ENCODE measurements at places on chromosomes 7 and 10.

DNA sequence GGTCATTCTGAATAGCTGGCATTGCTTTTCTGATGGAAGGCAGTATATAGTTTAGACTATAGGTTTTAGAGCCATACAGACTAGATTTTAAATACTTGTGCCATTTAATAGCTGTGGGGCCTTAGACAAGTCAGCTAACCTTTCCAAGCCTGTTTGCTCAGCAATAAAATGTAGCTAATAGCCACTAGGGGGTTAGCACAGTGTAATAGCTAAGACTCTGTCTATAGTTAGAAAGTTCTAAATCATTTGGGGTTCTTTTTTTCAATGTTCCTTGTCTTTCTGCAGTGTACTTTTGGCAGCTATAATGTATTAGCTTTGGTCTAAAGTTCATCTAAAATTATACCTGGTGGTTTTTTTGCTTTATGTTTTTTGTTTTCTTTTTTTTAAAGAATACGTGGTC is 7.5 kb upstream of the KIFBP start:
- DNase-seq: no peak

DNA sequence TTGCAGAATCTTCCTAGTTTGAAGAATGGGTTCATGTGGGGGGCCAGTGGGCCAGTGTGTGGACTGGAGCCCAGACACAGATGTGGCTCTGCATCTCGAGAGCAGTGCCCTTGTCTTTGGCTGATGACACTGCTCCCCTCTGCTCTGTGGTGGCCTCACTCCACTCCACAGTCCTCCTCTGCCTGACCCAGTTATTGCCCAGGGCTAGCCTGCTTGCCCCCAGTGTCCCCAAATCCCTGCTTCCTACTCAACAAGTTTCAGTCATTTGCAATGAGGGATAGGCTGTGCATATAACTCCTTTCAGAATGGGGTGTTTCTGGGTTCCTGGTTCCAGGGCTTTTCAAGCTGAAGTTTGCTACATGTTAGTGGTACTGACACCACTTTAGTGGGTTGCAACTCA is 177.5 kb downstream of the SNX10 start:
- no peak for DNase-seq

DNA sequence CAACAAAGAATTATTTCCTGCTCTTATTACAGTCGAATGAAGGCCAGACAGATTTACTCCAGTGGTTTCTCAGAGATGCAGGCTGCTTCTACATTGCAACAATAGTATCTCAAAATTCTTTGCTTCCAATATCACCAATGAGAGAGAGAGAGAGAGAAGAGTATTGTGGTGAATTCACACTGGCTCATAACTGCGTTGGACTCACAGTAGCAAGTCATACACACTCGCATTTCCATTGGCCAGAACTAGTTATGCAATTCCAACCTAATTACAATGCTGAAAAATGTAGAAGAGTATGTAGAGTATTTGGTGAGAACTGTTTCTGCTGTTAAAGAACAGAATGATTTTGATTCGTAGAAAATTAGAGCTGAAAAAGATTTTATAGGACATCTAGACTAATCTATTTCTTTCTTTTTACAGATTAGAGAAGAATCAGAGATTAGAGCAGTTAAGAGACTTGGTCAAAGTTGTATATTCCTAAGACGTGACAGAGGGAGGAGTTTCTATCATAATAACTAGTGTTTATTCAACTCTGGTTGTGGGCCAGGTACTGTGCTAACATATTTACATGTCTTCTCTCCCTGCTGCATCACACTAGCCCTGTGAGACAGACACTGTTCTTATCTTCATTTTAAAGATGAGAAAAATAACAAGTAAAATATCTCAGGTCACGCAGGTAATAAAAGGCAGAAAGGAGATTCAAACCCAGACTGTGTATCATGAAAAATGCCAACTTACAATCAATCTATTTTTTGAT is 34.6 kb upstream of the PDK4 start:
- no peak for DNase-seq

GRCh38 chr10:34134602-34135001 is 680.5 kb downstream of the PARD3 start:
- DNase-seq: no peak

- DNase-seq: no peak
Measured at GRCh38 chr7:19754521-19755116, 18.8 kb downstream of the TMEM196 start.

DNA sequence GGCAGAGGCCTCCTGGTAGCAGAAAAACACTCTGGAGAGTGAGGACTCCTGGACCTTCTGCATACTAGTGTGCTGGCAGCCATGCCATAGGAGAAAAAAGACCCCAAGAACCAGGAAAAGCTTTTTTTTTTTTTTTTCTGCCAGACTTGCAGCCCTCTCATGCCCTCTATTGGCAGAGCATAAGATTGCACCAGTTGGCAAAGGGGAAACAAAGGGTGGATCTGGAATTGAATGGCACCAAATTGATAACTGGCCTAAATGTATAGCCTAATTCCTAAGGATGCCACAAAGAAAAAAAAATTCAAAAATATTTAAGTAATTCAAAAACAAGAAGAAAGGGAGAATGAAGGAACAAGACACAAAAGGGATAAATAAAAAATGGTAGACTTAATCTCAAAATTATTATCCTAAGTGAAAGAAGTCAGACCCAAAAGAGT is 112.5 kb upstream of the GHITM start:
- DNase-seq: peak; percentile 7

DNA sequence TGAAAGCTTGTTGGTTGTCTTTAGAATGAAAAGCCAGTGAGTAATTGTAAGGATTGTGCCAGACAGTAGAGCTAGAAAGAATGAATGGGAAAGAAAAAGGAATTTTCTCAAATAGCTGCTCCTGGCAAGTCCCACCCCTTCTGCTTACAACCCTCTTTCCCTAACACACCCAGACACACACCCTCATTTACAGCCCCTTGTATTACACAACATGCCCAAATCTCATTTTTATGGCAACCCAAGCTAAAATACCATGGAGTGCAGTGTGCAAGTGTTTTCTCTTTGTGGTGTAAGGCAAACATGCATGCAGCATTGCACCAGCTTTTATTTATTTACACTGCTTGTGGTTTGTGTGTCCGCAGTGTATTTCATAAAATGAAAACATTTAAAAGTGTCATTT is 1.5 kb downstream of the PRKAR2B start:
- no peak for DNase-seq

GRCh38 chr7:2894118-2894940 is 50.2 kb upstream of the GNA12 start:
- no peak for DNase-seq

GRCh38 chr10:53209944-53210611 is 437.5 kb upstream of the MBL2 start:
- DNase-seq: no peak

GRCh38 chr7:54689394-54690049 is 69.5 kb downstream of the SEC61G start:
- DNase-seq: no peak

- no peak for DNase-seq
Measured at GRCh38 chr7:113806633-113807327, 112.0 kb downstream of the PPP1R3A start.

GRCh38 chr7:68224041-68224741 is 1227.6 kb downstream of the TYW1 start:
- DNase-seq: no peak

DNA sequence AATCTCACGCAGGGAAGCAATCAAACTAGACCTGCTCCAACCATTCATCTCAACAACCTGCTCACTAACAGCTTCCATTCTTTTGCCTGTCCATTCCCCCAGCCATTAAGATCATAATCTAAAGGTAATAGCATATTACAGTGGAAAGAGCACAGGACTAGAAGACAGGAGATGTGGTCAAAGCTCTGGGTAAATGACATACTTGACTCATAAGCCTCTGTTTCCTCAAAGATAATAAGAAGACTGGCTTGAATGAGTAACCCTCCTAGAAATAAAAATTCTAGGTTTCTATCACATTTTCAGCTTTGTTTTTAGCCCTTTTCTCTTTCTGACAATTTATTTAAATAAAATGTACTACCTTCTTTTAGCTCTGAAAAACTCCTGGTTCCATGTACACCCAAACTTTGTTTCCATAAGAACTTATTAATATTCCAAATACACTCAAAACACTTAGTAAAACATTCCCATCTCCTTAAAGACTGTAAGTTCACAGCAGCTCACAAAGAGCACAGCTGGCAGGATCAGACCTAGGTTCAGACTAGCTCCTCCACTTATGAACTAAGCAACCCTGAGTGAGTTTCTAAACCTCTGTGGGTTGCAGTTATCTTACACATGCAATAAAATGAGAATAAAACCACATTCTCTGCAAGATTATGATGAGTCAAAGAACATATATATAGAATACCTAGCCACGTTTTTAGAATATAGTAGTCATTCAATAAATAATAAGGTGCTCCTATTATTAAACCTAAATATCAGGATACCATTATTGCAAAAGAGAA is 11.6 kb downstream of the FAM204A start:
- no peak for DNase-seq

GRCh38 chr10:24307116-24307515 is 98.2 kb downstream of the KIAA1217 start:
- DNase-seq: no peak

- no peak for DNase-seq
Measured at GRCh38 chr7:46841248-46841647, 740.7 kb downstream of the TNS3 start.

GRCh38 chr10:123398756-123399155 is 244.6 kb downstream of the BUB3 start:
- DNase-seq: no peak

DNA sequence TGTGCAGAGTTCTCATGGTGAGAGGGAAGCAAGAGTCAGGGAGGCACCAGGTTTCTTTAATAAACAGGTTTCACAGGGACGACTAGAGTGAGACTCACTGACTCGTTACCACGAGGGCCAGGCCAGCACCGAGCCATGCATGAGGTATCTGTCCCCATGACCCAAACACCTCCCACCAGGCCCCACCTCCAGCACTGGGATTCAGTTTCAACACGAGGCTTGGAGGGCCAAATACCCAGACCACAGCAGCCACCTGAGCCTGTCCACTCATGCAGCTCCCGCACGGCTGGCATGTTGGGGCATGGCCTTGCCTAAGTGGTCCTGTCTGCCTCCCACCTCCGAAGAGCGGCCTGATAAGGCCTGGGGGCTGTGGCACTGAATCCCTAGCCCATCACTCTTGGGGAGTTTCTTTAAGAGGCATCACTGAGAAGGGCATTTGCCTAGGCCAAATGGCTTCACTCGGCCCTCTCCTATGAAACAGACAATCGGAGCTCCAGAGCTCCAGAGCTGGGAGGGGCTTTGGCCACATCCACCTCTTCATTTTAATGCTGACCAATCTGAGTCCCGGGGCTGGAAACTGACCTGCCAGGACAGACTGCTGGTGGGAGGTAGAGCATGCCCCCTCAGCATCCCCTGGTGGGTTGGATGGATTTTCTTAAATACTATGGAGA is 157.8 kb downstream of the DNAJB6 start:
- DNase-seq: no peak

All from iPS DF 6.9 (cell line).